ENCODE measurements at places on chromosomes 7 and 10. TPM values are rescaled to one million over a fixed set of nuclear protein-coding genes. Genes with fewer than 3 reads are reported as not detected.

CFAP69 gene
- polyA plus RNA-seq, result 5.5 TPM

MUC12 gene
- polyA plus RNA-seq, result not detected

PPP2R2D gene
- 100 TPM for polyA plus RNA-seq

SPDYE8 gene
- polyA plus RNA-seq, result not detected

CLEC5A gene
- 0.15 TPM for polyA plus RNA-seq

BLOC1S2 gene
- 18.4 TPM for polyA plus RNA-seq

PRKRIP1 gene
- polyA plus RNA-seq, result 18.3 TPM

OR9A2 gene
- polyA plus RNA-seq, result not detected

ANXA8L1 gene
- 5.6 TPM for polyA plus RNA-seq

HABP2 gene
- 0.09 TPM for polyA plus RNA-seq

STAG3 gene
- 0.99 TPM for polyA plus RNA-seq

DDIT4 gene
- polyA plus RNA-seq, result 199 TPM

Data from adipose tissue (tissue), 3 donors.